ENCODE measurements at places on chromosomes 3 and 15.

DNA sequence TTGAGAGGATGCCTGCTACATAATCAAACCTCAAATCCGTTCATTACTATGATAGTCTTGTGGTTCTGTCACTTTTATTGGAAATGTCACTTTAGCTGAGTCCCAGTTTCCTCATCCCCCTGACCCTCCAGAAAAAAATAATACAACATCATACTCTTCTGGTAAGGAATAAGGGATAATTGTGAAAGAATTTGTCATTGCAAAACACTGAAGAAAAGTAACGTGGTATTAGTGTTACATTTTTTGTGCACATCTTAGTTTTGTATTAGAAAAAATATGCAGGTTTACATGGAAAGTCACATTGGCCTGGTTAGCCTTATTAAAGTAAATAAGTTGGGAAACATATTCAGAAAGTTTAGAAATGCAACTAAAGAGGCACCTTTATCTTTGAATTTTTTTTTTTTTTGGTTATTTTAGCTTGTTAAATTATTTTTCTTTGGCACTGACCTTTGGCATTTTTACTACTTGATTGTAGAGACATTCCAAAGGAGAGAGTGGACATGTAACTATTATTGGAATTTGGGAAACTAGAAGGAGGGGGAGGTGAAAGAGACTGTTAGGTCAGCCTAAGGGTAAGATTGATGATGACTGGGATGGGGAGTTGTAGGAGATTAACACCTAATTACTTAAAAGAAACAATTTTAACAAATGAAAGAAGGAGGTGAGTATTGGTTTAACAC, 462.2 kb upstream of the RARB start:
- DNase-seq, result no peak

DNA sequence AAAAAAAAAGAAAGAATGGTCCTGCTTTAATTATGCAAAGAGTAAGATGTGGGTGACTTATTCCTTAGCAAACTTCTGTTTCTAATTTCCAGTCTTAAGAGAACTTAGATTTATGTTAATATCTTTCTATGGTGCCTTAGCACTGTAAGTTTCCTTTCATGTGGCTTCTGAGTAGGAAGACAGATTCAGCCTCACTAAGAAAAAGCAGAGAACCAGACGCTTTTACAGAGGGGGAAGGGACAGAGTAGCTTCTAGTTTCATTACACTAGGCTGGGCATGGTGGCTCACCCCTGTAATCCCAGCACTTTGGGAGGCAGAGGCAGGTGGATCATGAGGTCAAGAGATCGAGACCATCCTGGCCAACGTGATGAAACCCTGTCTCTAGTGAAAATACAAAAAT, 95.0 kb downstream of the DHX30 start:
- no peak for DNase-seq

- DNase-seq, result peak; percentile 50
Measured at GRCh38 chr3:133607816-133608215, 34.3 kb downstream of the CDV3 start.

DNA sequence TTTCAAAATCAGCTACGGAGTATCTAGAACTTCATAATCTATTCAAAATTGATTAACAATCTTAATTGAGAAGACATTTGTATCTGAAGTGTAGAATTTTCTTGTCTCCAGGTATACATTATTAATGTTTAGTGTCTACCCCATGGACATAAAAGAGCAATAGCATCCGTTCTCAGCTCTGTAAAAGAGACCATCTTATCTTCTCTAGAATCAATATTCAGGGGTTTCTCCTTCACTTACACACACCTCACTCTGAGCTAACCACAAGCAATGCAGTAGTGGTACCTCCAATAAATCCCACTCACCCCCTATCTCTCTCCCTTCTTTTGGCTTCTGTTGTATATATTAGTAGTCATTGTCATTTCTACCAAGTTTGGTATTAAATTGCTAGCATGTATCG, 16.2 kb downstream of the MBNL1 start:
- no peak for DNase-seq

DNA sequence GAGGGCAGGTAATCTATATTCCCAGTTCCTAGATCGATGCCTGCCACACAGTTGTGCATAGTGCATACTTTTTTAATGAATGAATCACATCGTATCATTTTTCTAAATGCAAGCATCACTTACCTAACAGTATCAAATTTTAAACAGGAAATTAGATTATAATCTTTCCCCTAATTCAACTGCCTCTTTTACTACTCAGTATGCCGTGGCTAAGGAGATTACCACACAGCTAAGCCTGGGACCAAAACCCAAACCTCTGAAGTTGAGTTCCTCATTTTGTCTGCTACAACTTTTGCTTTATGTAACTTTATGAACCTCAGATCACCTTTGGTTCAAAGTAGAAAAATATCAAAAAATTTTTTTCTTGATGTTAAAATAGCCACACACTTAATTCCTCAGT, 53.2 kb upstream of the FNDC3B start:
- DNase-seq, result peak; percentile 73

GRCh38 chr3:189883113-189883753, 237.5 kb downstream of the P3H2 start:
- DNase-seq, result no peak

- no peak for DNase-seq
Measured at GRCh38 chr3:39126532-39127071, 19.1 kb downstream of the TTC21A start.

DNA sequence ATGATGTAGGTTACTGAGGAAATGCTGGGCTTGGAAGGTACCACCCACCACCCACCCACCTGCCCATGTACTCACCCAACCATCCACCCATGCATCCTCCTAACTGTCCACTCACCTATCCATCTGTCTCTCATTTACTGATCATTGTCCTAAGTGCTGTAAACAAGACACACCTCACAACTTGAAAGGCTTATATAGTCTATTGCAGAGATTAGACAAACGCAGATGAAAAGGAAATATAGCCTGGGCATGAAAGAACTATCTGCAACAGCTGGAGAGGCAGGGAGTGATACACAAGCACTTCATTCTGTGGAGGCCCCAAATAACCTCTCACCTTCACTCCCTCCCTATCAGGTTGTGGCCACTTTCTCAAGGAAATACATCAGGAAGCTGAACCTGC, 54.0 kb downstream of the DAPK2 start:
- no peak for DNase-seq

DNA sequence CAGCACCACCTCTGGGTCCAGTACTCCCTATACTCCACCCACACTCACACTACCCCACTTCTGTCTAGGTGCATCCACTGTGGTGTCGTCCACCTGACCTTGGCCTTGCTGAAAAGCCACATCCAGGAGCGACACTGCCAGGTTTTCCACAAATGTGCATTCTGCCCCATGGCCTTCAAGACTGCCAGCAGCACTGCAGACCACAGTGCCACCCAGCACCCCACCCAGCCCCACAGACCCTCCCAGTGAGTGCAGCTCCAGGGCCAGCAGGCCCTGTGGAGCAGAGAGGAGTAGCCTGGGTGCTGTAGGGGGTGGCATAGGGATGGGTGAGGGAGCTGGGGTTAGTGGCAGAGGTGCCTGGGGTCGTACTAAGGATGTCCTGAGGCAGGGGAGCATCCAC, 19.4 kb upstream of the ALPK3 start:
- no peak for DNase-seq

GRCh38 chr3:95539950-95540483, 1274.4 kb upstream of the EPHA6 start:
- no peak for DNase-seq

DNA sequence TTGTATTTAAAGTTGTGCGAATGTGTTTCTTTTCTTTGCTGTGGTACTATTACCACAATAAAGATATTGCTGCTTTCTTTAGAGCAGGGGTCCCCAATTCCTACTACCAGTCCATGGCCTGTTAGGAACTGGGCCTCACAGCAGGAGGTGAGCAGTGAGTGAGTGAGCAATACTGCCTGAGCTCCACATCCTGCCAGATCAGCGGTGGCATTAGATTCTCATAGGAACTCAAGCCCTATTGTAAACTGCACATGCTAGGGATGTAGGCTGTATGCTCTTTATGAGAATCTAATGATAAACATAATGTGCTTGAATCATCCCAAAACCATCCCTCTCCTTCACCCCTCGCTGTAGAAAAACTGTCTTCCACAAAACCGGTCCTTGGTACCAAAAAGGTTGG, 41.6 kb downstream of the DMXL2 start:
- DNase-seq, result no peak

DNA sequence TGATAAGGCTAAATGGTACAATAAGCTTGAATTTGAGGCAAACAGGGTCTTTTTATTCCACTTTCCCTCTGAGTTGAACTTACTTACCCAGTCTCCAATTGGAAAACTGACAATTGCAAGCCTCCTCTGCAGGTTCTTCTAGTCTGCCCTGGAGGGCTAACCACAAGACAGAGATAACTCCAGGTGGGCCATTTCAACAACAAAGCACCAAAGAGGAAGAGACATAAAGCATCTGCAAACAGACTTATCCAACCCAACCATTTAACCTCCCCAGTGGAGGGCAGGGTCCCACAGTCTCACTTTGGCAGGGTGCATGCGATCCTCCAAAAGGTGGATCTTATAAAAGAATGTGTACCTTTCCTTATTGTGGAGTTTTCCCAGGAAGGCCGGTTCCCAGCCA, 525.8 kb downstream of the DIPK2A start:
- no peak for DNase-seq

DNA sequence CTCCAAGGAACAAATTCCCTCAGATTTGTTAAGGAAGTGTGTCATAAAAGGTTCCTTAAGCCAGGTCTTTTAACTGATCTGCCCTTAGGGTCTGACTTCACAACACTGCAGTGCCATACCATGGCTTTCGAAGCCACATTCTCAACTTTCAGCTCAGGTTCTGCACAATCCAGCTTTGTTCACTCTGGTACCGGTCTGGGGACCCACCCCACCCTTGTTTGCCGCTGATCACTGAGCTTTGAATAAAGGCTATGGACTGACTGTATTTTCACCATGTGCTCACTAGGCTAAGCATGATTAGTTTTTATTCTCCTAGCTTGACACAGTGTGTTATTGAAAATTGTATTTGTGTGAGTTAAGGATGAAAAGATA, 15.9 kb downstream of the SNX1 start:
- no peak for DNase-seq

GRCh38 chr3:153050978-153051377, 111.0 kb upstream of the RAP2B start:
- DNase-seq, result no peak

GRCh38 chr3:58999134-58999773, 50.6 kb downstream of the CFAP20DC start:
- DNase-seq, result no peak

GRCh38 chr15:45121706-45122417, 7.7 kb downstream of the DUOXA2 start:
- peak; percentile 86 for DNase-seq

DNA sequence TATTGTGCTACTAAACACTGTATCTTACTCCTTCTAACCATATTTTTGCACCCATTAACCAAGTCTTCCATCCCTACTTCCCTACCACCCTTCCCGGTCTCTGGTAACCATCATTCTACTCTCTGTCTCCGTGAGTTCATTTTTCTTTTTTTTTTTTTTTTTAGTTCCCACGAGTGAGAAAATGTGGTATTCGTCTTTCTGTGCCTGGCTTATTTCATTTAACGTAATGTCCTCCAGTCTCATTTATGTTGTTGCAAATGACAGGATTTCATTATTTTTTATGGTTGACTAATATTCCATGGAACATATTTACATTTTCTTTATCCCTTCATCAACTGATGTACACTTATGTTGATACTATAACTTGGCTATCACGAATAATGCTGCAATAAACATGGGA, 31.7 kb downstream of the TJP1 start:
- no peak for DNase-seq

GRCh38 chr3:155744010-155744625, 753 bp downstream of the PLCH1 start:
- DNase-seq, result peak; percentile 29

DNA sequence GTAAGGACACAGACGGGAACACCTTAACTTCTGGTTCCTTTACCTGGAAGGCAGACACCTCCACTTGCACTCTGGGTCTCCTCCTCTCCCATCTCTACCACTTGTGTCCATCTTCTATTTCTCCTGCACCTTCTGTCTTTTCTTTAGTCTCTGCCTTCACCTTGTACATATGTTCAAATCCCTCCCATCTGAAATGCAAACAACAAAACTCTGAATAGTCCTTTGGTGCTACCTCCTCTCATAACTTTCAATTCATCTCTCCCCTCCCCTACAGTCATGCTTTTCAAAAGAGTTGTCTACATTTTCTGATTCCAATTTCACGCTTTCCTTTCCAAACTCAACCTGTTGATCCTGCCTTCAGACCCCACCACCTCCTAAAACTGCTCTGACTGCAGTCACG, 5.3 kb upstream of the CRABP1 start:
- no peak for DNase-seq

- no peak for DNase-seq
Measured at GRCh38 chr3:140629357-140630137, 48.3 kb upstream of the TRIM42 start.

DNA sequence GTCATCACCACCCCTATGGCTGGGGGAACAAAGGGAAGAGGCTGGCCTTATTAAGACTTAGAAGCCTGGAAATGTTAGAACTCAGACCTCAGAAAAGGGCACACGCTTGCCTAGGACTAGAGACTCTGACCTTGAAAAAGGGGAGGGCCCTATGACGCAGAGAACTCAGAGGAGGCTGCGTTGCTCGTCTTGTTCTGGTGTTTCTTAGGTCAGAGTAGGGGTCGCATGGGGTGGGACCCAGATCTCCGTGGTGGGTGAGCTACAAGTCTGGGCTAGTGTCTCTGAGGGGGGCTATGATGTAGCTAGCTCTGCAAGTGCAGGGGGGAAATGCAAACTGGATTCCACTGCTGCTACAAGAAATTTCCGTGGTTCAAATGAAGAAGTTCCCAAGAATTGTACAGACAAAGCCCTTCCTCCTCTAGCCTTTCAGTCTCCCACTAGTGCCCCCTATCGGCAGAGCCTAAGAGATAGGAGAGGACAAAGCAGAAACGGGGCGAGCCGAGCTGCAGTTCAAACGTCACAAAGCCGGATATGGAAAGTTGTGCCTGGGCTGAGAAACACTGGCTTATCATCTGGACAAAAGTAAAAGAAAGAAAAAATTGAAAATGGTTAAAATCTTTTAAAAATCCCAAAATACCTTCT, 392.9 kb upstream of the ROBO2 start:
- DNase-seq, result no peak

DNA sequence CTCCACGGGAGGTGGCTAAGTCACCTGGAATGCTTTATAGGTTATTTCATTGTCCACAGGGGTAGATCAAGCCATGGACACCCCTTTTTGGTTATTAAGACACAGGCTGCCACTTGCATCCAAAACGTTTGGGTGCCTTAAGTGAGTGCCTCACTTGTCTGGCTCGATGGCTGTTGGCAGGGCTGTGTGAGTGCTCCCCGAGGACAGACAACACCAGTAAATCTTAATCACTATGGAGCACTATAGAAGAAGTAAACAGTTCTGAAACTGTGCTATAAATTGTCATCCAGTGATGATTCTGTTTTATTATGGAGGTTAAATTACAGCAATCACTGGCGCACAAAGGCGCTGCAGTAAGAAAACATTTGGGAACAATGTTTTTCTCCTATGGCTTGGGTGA, 215.5 kb downstream of the CACNA2D3 start:
- DNase-seq, result no peak

- no peak for DNase-seq
Measured at GRCh38 chr15:60853109-60853508, 374.2 kb upstream of the ICE2 start.
